Psoas muscle (tissue), 8 donors: ENCODE measurements at places on chromosomes 5 and 9. TPM values are rescaled to one million over a fixed set of nuclear protein-coding genes. Genes with fewer than 3 reads are reported as not detected.

The MZB1 gene
- 0.58 TPM for total RNA-seq

The CCNJL gene
- 0.38 TPM for total RNA-seq

The LRRC14B gene
- total RNA-seq, result 13.4 TPM

GRCh38 chr9:20148416-20148815 lies 359.6 kb upstream of the SLC24A2 start:
- DNase-seq, result no peak

The LCN15 gene
- not detected for total RNA-seq

The PCDHA2 gene
- 0.18 TPM for total RNA-seq

GRCh38 chr9:18997151-18997550 lies 35.9 kb downstream of the SAXO1 start:
- no peak for DNase-seq

The HTR4 gene
- total RNA-seq, result not detected

The PFN3 gene
- not detected for total RNA-seq

DNA sequence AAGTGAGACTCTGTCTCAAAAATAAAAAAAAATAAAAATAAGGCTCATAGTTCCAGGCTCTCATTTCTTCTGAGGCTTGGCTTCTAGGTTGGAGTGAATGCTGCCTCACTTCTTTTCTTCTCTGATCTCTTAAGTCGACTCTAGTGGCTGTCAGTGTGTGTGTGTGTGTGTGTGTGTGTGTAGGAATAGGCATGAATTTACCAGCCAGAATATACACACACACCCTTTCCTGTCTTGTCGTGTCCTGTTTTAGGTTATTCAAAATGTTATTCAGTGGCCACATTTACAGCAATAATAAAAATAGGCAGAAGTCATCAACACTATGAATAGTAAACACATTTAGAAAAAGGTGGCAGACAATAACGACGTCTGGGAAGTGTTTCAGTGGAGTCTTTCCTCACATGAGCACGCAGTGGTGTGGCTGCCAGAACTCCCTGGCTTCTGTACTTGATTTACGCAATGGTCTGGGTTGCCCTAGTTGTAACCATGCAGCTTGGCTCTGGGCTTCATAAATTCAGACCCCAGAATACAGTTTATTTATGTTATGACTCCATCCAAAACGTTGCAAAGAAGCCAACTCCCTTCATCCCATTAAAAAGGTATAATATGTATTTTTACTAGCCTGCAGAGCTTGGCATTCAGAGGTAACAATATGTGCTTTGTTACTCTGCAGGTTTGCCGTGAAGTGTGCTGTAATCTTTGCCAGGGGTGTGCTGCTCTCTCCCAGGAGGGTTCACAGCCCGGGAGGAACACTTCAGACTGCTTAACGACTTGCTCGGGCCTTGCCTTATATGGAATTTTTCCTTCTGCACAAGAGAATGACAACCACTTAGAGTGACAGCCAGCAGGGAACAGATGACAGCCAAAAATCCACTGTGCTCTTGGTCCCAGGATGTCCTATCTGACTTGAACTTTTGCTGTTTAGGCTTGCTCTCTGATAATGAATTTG lies 34.4 kb upstream of the PALM2AKAP2 start:
- no peak for DNase-seq

GRCh38 chr5:17769277-17769676 lies 135.0 kb downstream of the TAF11L14 start:
- no peak for DNase-seq

DNA sequence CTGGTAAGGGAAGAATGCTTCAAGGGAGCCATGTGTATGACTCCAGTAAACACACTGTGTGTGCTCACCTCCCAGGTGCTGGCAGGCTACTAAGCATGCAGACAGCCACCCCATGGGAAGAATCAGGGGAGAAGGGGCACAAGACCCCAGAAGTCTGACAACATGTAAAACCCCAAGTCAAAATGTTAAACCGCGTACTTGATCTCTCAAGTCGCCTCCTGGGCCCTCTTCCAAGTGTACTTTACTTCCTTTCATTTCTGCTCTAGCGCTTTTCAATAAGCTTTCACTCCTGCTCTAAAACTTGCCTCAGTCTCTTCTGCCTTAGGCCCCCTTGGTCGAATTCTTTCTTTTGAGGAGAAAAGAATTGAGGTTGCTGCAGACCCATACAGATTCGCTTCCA lies 31.3 kb downstream of the DAPK1 start:
- DNase-seq, result no peak

DNA sequence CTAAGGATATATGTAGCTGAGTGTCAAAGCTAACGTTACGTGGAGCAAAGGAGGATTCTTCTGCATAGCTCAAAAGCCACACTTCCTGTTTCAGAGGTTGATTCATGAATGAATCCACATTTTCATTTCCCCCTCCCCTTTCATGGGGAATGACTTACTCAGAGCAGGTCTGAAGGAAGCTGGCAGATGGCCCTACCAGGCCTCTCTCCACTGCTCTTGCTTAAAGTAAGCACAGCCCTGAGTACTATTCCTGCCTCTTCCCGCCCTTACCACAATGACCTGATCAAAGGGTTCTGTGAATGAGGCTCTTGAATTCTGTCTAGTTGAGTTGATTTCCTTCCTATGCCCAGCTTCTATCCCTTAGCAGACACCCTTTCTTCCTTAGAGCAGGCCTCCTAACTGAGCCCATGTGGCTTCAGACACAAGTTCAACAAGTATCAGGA lies 6.3 kb downstream of the IGIP start:
- peak; percentile 44 for DNase-seq

- DNase-seq, result no peak
These were observed 65.4 kb upstream of the ASTN2 start for GRCh38 chr9:117480253-117480652.

DNA sequence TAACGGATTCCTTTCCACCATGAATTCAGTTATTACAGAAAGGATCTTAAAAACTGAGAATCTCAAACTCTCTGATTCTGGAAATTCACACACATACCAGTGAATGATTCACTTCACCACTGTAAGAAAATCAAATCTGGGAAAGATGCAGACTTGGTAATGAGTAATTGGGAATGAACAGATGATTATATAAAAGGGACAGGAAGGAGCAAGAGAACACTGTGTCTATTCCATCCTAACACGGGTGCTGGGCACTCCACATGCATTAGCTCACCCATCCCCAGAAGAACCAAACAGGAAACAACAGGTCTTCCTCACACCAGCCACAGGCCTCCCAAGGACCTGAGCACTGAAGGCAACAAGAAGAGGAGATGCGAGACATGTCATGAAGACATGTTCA lies 74.8 kb upstream of the ZNF622 start:
- no peak for DNase-seq

The PJA2 gene
- 46.1 TPM for total RNA-seq

DNA sequence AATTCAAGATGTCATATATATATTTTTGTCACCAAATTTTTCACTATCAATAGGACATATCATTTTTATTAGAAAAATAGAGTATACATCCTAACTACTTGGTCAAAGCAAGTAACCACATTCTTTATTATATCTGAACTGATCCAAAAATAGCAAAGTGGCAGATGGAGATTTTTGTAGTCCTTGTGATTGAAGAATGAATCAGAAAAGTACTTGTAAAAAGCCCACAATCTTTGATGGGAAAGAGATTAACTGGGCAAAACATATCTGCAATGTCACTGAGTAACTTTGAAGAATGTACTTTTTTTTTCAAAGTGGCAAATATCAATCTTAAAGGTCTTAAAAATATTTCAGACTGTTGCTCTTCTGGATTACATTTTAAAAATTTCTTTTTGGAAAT lies 1040.6 kb upstream of the SEMA6A start:
- no peak for DNase-seq

DNA sequence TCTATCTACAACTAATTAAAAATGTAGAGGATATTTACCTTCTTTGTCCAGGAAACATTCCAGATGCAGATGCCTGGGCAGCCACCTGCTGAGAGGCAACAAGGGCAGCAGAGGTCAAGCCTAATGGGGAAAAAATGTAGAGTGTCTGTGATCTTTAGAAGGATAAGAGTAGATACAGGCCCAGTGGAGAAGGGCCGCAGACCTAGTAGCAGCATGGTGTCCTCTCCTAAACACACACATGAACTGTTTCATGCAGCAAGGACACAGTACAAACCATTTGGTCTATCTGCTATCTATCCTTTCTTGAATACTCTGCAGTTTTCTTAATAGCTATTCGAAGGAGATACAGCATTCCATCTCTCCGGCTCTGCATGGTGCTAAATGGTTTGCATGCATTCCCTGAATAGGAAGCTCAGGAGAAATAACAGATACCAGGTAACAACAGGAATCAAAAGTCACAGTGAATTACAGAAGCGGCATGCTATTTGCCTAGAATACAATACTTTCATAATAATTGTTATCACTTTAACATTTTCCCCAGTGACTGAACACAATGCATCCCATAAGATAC lies 107.3 kb downstream of the ZNF608 start:
- DNase-seq, result no peak

GRCh38 chr5:172411484-172412072 lies 42.7 kb downstream of the SH3PXD2B start:
- peak; percentile 70 for DNase-seq

The SPOUT1 gene
- 22.8 TPM for total RNA-seq

The PCDHB2 gene
- 1.6 TPM for total RNA-seq

DNA sequence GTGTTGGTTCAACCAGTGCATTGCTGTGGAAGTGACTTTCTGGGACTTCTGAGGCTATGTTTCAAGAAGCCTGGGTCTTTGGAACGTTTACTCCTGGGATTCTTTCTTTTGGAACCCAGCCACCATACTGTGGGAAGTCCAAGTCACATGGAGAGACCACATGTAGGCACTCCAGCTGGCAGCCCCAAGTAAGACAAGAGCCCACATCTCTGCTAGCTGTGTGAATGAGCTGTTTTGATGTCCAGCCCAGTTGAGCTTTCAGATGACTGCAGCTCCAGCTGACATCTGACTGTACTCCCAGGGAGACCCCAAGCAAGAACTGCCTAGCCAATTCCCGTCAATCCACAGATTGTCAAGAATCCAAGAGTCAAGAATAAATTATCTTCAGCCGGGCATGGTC lies 60.1 kb upstream of the SPATA31D4 start:
- DNase-seq, result no peak

DNA sequence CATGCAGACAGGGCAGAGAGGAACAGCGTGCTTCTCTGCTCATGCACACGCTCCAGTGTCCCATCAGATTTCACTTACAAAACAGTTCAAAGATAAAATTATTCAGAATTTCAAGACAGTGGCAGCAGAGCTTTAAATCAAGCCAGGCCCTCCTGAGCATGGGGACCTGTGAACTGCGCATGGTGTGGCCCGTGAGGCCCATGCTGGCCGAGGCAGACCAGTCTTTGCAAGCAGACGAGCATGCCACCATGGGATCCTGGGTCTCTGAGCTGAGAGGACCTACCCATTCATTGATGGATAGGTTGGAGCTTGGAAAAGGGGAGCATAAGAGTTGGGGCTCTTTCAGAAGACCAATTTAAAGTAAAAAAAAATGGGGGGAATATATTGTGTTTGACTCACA lies 35.0 kb upstream of the SAP30L start:
- no peak for DNase-seq

DNA sequence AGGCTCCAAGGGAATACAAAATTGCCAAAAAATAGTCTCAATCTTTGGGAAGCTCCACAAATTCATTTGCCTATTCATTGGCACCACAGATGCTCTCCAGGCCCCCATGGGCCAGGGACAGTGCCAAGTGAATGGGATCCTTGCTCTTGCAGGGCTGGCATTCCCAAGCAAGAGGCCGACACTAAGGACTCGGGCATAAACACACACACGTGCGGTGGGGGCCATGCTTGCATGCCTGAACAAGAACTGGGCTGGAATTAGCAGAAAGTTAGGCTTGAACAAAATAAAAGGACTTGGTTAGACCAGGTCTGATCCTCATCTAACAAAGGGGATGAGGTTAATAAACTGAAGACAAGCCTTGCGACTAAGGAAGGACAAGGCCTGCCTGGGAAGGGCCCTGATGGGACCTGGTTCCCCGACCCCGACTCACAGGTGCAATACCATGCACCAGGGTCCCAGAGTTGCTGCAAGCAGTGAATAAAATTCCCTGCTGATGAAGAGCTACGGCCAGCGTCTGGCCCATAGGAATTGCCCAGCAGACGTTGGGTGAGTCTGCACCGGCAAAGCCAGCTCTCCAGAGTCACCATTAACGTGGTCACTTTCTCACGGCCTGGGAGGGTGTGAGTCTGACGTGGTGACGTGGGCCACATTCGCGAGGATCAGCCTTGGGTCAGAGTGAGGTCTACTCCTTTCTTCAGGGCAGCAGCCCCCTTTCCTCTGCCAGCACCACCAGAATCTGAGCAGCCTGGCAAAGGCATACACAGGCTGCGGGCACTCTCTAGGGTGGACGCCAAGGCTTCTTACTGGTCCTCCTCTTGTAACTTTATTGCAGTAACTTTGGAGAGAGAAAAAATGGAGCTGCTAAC lies 77.4 kb upstream of the FCN1 start:
- no peak for DNase-seq

The GGTA1 gene
- total RNA-seq, result 3.2 TPM

The DAPK1 gene
- total RNA-seq, result 2.2 TPM

The IL33 gene
- 11.5 TPM for total RNA-seq

GRCh38 chr5:61631438-61631941 lies 299.4 kb downstream of the ZSWIM6 start:
- DNase-seq, result peak; percentile 67

The MYMK gene
- 4.5 TPM for total RNA-seq

GRCh38 chr5:84131372-84131771 lies 253.3 kb downstream of the EDIL3 start:
- DNase-seq, result no peak

DNA sequence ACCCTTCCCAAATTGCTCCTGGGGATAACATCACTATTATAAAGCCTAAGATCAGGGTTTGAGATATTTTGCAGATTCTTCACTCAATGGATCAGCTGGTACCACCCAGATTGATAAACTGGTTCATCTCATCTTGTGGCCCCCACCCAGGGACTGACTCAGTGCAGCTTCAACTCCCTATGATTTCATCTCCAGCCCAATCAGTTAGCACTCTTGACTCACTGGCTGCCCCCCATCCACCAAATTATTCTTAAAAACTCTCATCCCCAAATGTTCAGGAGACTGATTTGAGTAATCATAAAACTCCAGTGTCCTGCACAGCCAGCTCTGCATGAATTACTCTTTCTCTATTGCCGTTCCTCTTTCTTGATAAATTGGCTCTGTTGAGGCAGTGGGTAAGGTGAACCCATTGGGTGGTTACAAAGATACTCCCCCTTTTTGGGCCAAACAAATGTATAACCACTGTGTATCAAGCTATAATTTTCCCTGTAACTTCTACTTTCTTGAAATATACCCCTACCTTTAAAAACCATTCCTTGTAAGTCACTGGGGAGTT lies 263.3 kb upstream of the IL12B start:
- no peak for DNase-seq

DNA sequence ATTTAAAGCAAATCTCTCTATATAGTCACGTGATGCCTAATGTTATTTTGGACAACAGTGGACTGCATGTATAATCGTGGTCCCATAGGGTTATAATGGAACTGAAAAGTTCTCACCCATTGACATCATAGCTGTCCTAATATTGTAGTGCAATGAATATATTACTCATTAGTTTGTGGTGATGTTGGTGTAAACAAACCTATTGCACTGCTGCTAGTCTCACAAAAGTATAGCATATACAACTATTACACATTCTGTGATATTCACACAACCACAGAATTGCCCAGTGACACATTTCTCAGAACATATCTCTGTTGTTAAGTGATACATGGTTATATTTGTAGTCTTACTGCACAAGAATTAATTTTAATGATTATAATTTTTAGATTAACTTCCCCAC lies 37.7 kb downstream of the IPO11 start:
- no peak for DNase-seq

- no peak for DNase-seq
These were observed 130.6 kb downstream of the DTWD2 start for GRCh38 chr5:118857700-118858099.
